Hippocampal formation (tissue), 2 donors: ENCODE measurements at places on chromosomes 1 and 21.

GRCh38 chr1:233197940-233198339 lies 97.6 kb downstream of the PCNX2 start:
- no peak for DNase-seq

DNA sequence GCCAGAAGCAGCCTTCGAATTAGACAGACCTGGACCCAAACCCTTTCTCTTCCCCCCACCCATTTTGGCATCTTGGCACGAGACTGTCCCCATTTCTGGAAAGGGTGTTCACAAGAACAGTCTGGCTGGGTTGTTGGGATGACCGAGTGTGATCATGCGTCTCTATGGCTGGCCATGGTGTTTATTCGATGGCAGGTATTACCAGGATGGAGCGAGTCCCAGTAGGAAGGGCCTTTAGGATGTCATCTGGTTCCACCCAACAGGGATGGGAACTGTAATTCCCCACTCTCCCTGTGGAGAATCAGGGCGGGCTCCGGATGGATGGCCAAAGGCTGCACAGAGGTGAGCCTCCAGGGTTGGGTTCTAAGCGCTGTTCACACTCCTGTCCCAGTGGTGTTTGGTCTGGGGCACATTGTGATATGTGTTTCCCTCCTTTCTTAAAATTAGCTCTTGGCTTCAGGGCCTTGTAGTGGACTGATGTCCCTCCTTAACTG lies 33.4 kb upstream of the ATP5PO start:
- DNase-seq = no peak

GRCh38 chr21:16588433-16588860 lies 858.7 kb downstream of the USP25 start:
- DNase-seq = peak; percentile 86

DNA sequence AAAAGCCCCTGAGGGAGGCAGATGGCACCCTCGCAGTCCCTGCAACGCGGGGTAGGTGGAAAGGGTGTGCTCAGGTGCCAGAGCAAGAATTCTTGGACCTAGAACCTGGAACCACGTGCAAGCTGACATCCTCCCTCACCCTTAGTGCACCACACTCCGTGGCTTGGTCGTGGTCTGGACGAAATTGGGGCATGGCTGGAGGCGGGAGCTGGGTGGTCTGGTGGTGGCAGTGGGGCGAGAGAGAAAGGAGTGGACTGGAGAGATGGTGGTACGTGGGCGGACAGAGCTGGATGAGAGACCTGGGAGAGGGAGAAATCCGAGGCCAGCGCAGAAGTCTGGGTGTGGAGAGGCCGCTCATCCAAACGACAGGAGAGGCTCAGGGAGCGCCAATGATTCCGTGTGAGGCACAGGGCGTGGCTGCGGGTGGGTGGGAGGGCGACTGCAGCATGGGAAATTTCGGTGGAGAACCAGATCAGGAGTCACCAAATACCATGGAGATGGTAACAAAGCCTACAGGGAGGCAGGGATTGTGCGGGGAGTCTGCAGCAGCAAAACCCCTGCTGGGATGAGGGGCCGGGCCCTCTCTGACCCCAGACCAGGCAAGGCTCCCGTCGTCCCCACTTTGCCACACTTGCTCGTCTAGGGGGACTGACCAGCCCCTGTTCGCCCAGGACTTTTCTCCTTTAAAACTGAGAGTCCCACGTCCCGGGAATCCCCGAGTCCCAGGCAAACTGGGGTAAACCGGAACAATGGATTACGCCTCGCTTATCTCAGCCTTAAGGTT lies 31.9 kb downstream of the CDCP2 start:
- no peak for DNase-seq

GRCh38 chr1:17004466-17005364 lies 7.0 kb downstream of the ATP13A2 start:
- no peak for DNase-seq

- no peak for DNase-seq
Observed at GRCh38 chr1:30689901-30690645, 33.3 kb downstream of the MATN1 start.

- no peak for DNase-seq
Observed at GRCh38 chr1:205392650-205393049, 29.2 kb downstream of the LEMD1 start.

- DNase-seq = peak; percentile 11
Observed at GRCh38 chr1:231584117-231584516, 42.5 kb upstream of the DISC1 start.

DNA sequence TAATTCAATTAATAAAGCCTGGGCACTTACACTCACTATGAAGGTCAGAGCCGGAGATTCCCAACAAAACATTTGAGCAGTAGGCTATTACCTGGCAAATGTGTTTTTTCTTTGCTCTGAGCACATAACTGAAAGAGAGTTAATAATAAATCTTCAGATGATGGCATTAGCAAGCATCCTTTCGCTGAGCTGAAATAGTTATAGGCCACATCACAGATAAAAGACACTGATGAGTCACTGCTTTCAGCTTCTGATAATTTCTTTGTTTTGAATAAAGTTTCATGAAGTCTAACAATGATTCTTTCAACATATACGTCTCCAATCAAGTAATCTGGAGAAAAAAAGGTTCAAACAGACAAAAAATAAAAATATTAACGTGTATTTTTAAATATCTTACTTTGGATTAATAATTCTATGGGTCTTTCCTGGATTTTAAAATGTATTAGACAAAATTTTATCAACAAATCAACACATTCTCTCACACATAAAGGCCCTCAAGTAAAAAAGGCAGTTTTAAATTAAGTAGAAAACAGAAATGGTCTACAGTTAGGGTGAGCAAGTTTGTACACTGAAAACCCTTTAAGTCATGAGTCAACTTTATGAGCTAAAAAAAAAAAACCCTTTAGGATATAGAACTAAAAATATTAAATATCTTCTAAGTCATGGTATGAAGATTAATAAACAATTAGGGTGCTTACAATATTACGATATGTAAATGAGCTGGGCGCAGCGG lies 33.1 kb downstream of the LTN1 start:
- no peak for DNase-seq

DNA sequence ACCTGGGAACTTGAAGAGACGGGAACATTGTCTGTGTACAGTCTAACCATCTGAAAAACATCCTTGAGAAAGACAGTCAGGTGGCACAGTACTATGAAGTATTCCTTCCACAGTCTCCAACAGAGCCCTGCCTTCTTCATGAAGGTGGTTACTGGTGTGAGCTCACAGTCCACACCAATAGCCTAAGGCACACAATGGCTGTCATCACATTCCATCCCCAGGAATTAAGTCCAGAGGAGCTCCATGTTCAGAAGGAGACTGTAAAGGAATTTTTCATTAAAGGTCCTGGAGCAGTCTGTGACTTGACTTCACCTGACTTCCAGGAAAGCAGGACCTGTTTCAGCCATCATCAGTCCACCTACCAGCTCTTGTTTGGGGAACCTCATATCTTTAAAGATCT lies 180.2 kb downstream of the C1orf21 start:
- DNase-seq = no peak

DNA sequence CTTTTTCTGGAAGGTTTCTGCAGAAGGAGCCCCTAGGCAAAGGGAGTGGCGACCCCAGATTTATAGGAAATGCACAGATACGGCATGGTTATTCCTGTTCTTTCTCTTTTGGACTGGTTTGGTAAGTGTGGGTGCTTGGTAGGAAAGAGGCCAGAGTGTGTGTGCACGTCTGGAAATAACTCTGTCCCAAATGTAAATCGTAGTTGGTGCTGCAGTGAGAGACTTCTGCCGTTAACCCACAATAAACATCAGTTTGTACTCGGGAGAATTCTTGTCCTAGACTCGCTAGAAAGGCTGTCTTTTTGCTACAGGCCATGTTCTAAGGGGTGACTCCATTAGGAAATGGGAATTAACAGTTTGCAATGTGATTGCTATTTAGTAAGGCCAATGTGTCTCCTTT lies 779 bp downstream of the SLC44A3 start:
- no peak for DNase-seq

- no peak for DNase-seq
Observed at GRCh38 chr1:41915786-41916571, 2.7 kb downstream of the HIVEP3 start.

DNA sequence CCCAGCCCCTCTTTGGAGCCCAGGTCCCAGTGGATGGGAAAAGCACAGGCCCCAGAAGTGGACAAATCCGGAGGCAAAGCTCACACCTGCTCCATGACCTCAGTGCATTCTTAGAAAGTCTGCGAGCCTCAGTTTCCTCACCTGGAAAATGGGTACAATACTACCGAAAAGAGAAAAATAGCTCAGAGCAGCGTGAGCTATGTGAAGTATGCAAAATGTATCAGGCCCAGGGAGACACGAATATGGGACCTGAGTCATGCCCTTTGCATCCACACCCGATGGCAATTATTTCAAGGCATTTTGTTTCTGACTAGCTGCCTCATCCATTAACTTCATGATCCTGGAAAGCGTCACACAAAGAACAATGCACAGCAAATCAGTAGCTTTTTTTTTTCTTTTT lies 9.2 kb downstream of the ALDH4A1 start:
- DNase-seq = no peak

GRCh38 chr1:173861731-173862145 lies 6.1 kb downstream of the GAS5 start:
- DNase-seq = no peak

- DNase-seq = no peak
Observed at GRCh38 chr1:182215764-182216163, 154.3 kb upstream of the ZNF648 start.

DNA sequence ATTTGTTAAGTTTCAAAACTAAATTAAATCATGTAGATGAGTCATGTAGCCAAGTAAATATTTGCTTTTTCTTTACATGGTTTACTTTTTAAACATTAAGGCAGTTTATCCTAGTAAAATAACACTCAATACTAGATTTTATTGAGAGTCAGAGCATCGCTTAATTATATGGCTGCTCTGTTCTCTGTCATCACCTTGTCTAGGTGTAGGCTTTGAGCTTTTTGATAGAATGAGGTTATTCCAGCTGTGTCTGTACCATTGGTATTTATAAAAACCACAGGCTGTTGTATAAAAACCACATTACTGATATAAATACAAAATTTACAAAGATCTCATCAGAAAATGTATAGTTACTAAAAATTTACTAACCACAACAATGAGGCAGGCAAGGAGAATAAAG lies 42.5 kb upstream of the GPR52 start:
- no peak for DNase-seq

DNA sequence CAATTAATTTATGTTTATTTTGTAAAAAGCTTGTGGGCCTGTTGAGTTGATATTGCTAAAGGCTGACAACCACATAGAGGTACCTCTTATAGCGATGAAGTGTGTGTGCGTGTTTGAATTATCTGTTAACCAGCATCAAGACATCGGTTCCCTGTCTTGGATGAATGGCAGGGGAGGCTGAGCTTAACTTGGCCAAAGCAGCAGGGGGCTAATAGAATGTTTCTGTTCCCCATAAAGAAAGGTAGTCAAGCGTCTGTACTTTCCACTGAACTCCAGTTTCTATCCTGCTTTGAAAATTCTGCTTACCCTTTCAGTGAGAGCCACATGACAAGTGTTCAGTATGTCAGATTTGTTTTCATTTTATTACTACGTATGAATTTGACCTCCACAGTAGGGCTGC lies 63.0 kb downstream of the ROR1 start:
- DNase-seq = no peak

DNA sequence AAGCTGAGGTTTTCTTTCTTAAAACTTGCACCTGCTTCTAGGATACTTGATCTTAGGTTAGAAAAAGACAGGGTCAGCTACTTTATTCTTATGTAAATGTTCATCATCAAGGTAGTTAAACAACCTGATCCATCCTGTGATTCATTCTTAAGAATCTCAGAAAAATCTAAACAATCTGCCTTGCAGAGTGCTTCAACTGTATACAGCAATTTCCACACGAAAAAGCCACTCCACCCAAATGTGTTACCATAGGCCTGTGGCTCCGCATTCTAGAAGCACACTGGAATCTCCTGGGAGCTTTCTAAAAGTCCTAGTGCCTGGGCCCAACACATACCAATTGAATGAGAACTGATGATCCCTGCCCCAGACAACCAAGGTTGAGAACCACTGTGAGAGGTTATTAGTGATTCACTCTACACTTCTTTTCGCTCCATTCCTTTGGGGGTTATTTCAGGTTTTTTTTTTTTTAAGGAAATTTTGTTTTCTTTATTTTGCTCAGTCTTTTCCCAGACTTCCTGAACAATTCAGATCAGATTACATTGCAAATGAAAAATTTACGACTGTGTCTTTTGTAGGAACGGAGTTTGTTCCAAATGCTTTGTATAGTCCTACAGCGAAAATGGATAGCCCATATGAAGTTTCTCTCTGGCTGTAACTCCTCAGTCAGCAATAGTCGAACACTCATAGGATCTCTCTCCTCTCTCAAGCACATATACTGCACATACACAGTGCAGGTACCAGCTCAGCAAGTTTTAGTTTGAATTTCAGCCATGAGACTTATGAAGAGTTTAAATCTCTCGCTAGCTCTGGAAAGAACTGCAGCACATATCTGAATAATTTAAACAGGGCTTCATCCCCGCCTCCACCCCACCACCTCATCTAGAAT lies 16.1 kb downstream of the SMYD2 start:
- DNase-seq = no peak

GRCh38 chr1:12340544-12340930 lies 110.7 kb downstream of the VPS13D start:
- DNase-seq = no peak

DNA sequence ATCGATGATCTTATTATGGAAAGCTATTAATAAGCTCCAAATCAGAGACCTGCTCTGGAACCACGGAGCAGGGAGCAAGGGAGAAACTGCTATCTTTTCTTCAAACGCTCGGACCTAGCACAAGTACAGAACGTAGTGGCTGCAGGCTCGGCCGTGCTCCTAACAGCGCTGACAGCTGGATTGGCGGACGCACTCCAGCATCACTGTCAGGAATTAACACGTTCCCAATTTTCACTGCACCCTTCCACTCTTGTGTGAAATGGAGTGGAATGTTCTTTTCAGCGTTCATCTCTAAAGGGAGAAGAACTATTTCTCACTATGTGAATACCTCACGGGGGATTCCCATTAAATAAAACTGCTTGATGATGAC lies 106.9 kb downstream of the ZNF281 start:
- DNase-seq = peak; percentile 28

DNA sequence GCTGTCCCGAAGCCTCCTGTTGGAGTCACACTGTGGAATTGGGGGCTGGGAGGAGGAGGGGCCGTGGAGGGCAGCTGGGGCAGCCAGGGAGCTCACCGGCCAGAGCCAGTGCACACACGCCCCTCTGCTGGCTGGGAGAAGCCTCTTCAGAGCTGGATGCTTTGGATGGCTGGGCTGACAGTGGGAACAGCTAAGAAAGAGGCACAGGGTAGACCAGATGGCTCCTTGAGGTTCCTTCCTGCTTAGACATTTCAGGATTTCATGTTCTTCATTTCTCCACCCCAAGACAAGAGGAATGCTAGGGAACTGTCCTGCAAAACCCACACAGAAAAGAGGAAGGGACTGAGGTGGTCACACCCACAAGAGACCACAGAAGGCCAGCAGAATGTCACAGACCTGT lies 254.8 kb upstream of the VAMP3 start:
- DNase-seq = no peak

- DNase-seq = no peak
Observed at GRCh38 chr1:38029081-38029681, 16.6 kb downstream of the UTP11 start.
